ENCODE measurements at places on chromosomes 12 and 14.

DNA sequence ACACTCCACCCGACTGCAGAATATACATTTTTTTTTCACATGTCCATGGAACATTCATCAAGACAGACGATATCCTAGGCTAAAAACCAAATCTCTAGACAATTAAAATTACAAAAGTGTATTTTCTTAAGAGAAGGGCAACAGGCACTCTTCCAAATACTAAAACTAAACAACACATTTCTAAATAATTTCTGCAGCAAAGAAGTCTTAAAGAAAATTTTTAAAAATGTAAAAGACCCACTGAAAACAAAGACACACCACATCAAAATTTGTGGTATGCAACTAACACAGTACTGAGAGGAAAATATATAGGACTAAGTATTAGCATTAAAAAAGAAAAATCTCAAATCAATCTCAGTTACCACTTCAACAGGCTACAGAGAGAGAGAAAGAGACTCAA, 570.0 kb downstream of the SLC16A7 start:
- DNase-seq, result no peak

DNA sequence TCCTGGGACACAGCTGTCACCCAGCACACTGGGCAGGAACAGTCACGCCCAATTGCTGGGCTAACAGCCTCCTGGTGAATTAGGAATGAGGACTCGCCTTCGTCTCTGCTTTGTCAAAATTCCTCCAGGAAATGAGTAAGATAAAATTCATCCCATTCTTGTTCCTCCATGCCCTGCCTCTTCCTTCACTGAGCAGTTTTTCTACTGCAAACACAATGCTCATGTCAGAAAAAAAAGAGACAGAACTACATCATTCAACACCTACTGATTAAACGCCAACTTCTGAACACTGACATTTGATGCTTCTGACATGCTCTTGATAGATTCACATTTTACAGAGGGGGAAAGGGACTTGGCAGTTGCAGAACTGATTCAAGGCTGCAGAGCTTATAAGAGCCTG, 37.5 kb upstream of the DTX1 start:
- no peak for DNase-seq

DNA sequence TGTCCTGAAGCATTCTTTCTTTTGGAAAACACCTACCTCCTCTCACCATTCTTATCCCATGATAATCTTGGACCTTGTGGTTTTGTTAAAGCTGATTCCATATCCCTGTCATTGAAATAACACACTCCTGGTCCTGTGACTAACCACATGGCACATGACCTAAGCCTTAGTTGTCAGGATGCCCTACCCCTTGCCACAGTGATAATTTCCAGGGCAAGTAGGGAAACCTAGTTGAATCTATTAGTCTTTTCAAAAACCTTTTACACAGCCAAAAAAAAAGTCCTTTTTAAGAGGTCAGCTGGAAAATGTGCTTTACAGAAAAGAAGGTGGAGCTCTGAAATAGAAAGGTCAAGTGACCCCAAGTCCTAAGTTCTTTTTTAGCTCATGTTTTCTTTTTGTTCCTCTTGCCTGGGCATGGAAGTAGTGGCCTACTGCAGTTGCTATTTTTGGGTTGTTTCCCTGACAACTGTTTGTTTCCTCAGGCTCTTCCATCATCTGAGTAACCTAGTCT, 608.4 kb downstream of the LRFN5 start:
- no peak for DNase-seq

DNA sequence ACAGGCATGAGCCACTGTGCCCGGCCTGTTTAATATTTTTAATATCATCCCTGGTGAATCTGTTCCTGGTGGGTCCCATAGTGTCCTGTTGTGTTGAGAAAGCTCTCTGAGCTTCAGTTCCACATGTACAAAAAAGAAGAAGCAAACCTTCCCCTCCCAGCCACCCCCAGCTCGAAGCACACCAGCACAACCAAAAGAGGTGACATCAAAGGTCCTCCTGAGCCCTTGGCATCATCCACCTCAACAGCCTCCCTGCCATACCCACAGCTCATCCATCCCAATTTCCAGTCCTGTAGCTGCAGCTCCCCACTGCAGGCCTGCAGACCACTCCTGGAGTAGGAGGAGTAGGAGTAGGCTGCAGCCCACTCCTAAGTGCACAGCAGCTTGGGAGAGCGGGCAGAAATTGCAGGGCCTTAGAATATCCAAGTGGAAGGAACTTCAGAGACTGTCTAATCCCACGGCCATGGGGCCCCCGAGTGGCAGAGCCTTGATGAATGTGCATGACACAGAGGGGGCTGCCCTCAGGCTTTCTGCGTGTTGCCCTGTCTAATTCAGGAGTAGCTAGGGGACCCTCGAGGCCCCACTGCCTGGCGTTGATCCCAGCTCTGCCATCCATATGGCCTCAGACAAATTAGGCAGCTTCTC, 36.7 kb upstream of the CD9 start:
- DNase-seq, result no peak
